ENCODE measurements at places on chromosomes 2 and 18.

GRCh38 chr18:41923446-41923845 is 31.6 kb upstream of the PIK3C3 start:
- no peak for DNase-seq

GRCh38 chr2:37982147-37982582 is 57.1 kb downstream of the RMDN2 start:
- DNase-seq = peak; percentile 30

- no peak for DNase-seq
Measured at GRCh38 chr2:187302586-187302985, 145.5 kb downstream of the CALCRL start.

DNA sequence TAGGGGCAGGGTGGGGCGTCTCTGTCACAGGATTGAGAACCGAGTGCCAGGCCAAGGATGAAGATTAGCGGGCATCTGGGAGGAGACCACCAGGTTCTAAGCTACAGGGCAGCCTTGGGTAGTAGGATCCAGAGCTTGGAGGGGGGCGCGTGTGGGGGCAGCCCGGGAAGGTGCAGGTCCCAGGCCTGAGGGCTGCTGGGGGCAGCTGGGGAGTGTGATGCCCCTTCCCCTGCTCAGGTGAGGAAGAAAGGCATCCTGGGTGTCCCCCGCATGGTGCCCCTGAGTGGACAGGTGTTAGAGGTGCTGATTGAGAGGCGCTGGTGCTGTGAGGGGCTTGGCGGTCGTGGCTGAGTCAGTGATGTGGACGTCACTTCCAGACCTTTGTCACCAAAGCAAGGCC is 33.9 kb upstream of the MBP start:
- DNase-seq = no peak

- no peak for DNase-seq
Measured at GRCh38 chr2:69720404-69720803, 21.5 kb upstream of the ANXA4 start.

- no peak for DNase-seq
Measured at GRCh38 chr2:80141007-80141726, 163.4 kb downstream of the LRRTM1 start.

GRCh38 chr18:11511434-11512095 is 97.8 kb upstream of the SLC35G4 start:
- no peak for DNase-seq

Measured in activated naive CD8-positive, alpha-beta T cell treated with anti-CD3 and anti-CD28 coated beads, Interleukin-2, amount 50 U/mL, for 16 hours (primary cell).